Psoas muscle (tissue), 8 donors: ENCODE measurements at places on chromosomes 7 and 10. TPM values are rescaled to one million over a fixed set of nuclear protein-coding genes. Genes with fewer than 3 reads are reported as not detected.

The BTAF1 gene
- polyA plus RNA-seq: 4.5 TPM

The STYXL1 gene
- 67.5 TPM for polyA plus RNA-seq

The SEC23IP gene
- polyA plus RNA-seq: 14.0 TPM

- DNase-seq: no peak
Measured at GRCh38 chr7:148921189-148921588, 37.1 kb upstream of the EZH2 start.

DNA sequence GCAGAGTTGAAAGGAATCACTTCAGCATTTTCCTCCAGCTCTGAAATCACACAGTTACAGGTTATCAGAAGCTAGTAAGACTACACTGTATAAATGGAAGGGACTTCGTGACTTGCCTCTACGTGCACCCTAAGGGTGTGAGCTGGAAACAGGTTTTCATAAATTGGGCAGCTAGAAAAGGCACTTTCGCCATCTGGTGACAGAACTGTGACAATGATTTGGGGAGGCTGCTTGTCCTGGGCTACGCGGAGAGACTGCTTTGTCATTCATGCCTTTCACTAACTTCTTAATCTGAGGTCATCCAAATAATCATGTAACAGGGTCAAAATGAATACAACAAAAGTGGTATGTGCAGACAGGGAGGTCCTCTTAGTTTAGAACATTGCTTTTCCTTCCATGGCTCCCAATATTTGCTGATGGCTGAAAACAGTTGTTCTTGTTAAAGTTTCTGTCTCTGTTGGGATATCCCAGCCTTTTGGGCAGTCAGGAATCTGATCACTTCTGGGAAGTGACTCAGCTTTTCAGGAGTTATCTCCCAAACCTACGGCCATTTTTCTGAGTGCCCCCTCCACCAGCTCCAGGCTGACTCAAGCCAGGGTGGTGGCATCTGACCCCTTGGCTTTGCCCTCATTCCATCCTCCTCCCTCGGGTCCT is 17.8 kb downstream of the VWC2 start:
- DNase-seq: no peak

GRCh38 chr10:10796774-10797415 is 220.8 kb upstream of the CELF2 start:
- no peak for DNase-seq

DNA sequence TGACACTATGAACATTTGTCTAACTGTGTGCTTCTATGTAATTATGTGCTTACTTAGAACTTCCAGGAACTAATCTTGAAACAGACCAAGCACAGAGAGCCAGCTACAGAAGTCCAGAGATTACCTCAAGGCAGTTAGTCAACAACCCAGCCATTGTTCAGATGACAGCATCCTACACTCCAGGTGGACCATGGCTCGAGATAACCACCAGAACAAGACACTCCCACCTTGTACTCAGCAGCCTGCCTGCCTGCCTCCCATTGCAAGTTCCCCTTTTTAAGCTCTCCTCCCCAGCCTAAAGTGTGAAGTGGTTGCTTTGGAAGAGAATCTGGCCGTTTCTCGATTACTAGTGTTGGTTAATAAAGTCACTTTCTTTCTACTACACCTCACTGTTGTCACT is 1080.6 kb upstream of the LRRN3 start:
- no peak for DNase-seq

- DNase-seq: no peak
Measured at GRCh38 chr7:132836746-132837145, 245.1 kb downstream of the CHCHD3 start.
